ENCODE measurements at places on chromosomes 3 and 15. TPM values are rescaled to one million over a fixed set of nuclear protein-coding genes. Genes with fewer than 3 reads are reported as not detected.

DNA sequence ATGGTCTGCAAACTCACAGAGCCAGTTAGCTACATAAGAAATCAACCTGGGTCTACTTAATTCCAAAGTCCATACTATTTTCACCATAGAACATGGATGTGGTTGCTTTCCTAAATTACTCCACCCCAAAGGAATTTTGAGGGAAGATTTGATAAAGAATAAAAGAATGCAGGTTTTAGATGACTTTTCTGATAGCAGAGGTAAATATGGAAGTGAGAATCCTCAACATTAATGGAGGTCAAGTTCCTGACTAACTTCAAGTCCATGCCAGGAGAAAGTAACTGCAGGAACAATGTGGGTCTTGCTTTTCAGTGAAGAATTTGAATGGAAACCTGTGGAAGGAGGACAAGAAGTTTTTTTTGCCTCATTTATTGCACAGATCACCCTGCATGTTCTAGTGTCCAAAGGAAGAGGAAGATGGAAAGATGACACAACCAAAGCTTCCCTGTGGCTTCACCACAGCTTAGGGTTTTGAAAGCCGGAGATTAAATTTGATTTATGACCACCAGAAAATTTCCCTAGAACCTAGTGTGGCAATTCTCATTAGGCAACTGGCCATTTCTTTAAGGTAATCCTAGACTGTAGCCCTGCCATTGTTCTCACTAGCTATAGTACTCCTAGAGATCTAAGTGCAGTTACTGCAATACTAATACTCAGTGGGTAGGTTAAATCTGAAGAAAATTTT lies 429.7 kb downstream of the RAP2B start:
- no peak for DNase-seq

DNA sequence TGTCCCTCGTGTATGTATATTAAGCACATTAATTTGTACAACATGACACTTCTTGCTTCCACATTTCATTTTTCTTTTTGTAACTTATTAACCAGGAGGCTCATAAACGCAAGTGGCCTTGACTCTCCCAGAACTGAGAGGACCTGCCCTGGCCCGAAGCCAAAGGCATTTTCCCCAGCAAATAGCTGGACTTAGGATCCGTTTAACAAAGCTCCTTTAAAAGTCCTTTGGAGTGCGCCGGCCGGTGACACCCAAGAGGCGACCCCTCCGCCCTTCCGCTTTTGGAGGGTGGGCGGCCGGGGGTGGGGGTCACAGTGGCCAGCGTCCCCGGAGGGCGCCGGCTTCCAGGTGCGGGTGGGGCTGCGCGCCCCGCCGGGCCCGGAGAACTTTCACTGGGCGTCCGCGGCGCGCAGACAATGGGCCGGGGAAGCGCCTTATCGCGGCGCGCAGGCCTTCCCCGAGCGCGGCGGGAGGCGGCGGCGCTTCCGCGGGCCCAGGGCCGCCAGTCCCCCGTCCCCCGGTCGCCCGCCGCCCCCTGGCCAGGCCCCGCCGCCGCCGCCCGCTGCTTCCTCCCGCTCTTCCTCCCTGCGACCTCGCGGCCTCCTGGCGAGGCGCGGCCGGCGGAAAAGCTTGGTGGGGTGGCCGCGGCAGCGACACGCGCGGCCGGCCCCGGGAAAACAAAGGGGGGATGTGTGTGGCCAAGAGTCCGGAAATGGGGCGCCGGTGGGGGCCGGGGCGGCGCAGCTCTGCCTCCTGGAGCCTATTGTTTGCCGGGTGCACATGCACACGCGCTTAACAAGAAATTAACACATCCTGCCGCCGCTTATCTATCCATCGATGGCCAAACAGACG lies 613.4 kb downstream of the MCTP2 start:
- no peak for DNase-seq

DNA sequence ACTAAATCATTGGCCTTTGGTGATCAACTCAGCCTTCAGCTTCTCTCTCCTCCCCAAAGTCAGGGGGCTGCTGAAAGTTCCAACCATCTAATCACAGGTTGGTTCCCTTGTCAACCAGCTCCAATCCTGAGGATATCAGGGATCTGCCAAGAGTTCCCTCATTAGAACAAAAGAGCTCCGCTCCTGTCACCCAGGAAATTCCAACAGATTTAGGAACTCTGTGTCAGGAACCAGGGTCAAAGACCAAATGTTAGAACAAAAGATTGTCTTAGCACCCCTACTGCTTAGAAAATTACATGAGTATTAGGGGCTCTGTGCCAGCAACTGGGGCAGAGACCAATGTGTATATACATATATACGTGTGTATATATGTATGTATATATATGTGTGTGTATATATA lies 32.3 kb upstream of the RAB7A start:
- no peak for DNase-seq

- DNase-seq: no peak
These were observed 52.1 kb upstream of the IL12A start for GRCh38 chr3:159936541-159936940.

DNA sequence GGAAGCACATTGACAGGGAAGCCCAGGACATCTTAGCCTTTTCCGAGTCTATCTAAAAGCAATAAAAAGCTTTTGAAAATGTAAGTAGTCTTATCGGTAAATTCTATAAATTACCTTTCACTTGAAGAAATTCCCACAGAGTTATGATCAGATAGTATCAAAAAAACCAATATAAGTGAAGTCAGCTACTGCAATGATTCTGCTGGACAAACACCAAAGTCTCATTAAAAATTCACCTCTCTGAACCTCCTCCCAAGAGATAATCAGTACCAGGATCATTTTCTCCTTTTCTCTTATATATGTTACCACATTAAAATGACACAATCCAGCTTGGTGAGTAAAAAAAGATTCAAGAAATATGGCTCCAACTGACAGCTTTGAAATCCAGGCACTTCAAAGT lies 69.2 kb downstream of the FRMD5 start:
- no peak for DNase-seq

- peak; percentile 82 for DNase-seq
These were observed 703 bp downstream of the PEAK1 start for GRCh38 chr15:77418966-77419835.

HHLA2 gene
- total RNA-seq: not detected

Measured in osteoblast (primary cell).